EL (cell line): ENCODE measurements at places on chromosomes 2 and 18.

DNA sequence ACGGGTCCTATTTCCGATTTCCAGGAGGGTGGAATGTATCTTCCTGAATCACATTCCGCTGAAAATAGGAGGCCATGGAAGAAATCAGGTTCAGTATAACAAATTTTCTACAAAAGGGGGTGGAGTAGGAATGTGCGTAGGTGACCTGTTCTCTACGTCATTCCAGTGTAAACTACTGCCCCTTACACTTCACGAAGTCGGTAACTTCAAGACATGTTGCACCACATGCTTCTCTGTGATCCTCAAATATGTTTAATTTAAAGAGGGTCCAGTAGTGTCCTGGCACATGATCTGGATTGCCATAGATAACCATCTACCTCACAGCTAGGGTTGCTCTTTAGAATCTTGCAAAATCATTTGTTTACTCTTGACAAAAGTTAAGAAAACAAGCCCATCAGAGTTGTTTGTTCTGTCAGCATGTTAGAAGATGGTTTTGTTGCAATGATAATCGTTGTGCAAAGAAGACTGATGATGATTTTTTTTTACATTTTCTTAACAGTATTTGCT is 7.5 kb upstream of the CPS1 start:
- no peak for DNase-seq

GRCh38 chr18:23943903-23944624 is 70.5 kb upstream of the TTC39C start:
- peak; percentile 42 for DNase-seq

DNA sequence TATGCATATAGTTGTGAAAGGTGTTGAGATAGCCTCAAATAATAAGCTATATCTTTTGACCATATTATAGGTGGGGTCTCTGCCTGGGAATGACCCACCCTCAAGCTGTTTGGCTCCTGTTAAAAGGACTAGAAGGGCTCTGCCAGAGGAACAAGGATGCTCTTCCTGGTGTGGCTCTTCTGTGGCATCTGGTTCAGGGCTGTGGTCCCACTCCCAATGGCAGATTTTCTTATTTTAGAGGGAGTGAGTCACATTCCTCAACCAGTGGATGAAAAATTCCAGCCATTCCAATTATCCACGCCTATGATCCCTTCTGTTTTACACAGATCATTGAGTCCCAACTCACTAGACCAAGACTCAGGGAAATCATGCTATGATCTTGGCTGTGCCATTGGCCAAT is 119.9 kb downstream of the PARD3B start:
- DNase-seq: peak; percentile 91

DNA sequence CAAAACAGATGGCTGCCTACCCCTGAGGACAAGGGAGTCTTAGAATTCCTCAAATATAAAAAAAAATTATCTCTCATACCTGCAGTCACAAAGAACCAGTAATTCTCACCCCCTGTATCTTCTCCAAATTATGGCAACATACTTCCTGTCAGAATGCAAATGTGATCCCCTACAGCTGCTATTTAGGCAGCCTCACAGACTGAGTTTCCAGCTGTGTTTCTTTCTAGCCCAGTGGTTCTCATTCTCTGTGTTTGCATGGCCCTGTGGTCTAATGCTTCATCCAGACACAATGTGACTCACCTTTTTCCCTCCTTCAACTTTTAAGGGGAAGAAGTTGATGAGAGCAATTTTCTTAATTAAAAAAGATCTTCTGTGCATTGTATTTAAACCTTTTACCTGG is 726.3 kb downstream of the TSN start:
- DNase-seq: no peak

- DNase-seq: peak; percentile 62
Measured at GRCh38 chr2:217756375-217757107, 246.3 kb downstream of the TNS1 start.

DNA sequence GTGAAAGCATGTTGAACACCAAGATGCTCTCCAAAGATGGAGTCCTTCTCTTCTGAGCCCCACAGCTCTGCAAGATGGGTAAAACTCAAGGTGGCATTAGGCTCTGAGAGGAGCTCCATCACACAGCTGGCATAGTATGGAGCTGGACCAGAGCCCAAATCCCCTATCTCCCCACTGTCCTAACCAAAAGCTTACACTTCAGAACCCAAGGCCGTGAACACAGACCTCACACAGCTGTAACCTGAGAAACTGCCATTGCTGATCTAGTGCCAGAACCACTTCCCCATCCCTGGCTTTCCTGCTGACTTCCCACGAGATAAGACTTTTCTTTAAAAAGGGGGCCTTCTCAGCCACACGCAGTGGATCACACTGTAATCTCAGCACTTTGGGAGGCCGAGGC is 25.0 kb downstream of the TTC32 start:
- DNase-seq: no peak

DNA sequence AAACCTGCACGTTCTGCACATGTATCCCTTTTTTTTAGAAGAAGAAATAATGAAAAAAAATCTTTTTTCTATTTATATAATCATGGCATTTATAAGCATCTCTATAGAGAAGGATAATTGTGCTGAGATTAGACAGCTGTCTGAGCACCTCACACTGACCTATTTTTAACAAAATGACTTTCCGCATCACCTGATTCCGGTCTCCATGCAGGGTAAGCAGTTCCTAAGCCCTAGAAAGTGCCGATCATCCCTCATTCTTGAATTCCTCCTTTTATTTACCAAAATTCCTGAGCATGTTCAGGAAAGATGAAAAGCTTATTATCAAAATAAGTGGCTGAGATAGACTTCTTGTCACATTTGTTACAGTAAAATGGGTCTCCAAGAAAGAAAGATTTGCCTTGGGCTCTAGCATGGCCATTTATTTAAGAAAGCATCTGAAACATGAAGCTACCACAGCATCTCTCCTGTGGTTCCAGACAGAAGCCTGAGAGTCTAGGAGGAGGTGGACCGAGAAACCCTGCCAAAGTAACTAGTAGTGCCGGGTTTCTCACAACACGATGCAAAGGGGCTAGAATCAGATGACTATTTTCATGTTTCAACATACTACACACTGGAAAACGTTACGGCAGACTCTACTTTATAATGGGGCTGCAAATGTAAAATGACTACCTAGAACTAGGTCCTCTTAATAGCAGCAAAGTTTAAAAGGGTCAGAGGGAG is 670 bp downstream of the GKN1 start:
- no peak for DNase-seq

DNA sequence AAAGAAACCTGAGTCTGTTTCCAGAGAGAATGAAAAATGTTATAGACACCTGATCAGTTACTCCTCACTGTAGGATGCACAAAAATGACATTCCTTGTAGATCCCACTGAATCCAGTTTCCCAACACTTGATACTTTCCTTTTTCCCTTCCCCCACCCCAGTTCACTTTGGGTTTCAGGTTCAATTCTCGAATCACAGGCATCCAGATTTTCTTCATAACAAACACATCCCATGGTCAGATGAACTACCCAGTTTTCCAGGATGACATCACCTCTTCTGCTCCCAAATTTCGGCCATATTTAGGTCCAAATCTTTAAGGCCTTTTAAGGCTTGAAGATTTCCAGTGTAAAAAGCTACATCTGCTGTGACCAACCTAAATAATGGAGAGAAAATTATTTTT is 51.5 kb downstream of the UGP2 start:
- no peak for DNase-seq

GRCh38 chr2:240231838-240232244 is 91.4 kb upstream of the OTOS start:
- no peak for DNase-seq

DNA sequence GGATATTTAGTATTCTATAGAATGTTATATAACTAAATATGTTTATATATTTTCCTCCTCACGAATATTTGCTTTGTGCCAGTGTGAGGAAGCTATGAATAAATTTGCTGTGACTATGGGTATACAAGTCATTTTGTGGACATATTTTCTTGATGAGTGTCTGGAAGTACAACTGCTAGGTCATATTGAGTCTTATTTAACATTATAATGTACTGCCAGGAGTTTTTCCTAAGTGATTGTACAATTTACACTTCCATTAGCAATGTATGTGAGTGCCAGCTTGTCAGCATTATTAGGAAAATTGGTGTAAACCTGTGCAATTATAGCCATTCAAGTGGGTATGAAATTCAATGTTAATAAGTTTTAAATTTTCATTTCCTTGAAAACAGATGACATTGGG is 1328.9 kb upstream of the TMEFF2 start:
- no peak for DNase-seq

DNA sequence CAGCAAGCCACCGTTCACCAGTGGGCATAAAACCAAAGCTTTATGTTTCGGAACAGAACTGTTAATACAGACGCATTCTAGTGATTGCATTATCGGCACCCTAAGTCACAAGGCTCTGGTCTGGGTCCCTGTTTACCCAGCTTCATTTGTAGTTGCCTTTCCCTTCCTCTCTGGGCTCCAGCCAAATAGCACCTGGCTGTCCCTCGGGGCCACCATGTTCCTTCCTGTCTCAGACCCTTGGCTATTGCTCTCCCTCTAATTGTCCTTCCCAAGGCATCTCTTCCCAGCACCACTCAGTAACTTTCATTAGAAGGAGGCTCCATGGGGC is 75.3 kb downstream of the SDC1 start:
- DNase-seq: no peak

- no peak for DNase-seq
Measured at GRCh38 chr2:237567276-237568029, 1.1 kb downstream of the PRLH start.

DNA sequence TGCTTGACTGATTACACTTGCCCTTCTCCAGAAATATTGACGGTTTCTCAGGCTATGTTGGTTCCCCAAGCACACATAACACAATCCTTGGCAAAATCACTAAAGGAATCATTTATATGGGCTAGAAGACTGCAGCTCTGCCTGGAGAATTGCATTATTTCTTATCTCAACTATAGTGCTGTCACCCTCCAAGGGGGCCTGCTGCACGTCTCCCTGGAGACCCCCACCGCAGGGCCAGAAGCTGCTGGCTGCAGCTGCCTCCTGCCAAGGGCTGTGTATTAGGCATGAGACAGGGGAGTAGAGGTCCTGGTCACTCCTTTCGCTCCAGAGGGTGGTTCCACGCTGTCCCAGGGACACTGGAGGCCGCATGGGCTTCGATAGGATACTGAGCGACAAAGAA is 76.6 kb downstream of the LRRC30 start:
- no peak for DNase-seq

DNA sequence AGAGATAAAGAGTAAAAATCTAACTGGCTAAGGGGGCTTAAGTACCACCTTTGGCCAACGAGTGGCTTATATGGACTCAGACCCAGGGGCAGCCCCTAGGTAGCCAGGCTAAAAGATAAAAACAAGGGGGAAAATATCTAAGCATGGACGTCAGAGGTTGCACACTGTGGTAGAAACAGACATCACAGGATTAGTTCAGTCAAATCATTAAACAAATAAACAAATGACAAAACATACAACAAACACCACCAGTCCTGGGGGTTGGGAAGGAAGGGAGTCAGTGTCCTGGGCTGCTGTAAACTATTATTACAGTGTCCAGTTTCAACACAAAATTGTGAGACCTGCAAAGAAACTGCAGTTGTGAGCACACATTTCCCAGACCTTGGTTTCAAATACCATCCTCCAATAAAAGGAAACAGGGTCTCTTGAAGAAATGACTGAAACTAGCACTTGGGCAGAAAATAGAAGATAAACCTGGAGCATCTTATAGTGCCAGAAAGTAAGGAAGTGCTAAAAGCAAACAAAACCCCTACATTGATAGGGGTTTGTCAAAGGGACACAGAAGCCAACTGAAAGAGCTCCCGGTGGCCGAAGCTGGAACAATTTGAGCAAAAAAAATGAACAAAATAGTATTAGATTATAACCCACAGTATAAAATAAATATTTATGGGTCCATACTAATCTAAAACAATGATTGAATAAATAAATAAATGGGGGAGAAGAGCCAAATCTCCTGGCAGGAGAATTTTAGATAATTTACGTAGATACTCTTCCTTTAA is 154.8 kb upstream of the KLF7 start:
- no peak for DNase-seq

- peak; percentile 18 for DNase-seq
Measured at GRCh38 chr2:33073018-33073417, 126.3 kb downstream of the LTBP1 start.

DNA sequence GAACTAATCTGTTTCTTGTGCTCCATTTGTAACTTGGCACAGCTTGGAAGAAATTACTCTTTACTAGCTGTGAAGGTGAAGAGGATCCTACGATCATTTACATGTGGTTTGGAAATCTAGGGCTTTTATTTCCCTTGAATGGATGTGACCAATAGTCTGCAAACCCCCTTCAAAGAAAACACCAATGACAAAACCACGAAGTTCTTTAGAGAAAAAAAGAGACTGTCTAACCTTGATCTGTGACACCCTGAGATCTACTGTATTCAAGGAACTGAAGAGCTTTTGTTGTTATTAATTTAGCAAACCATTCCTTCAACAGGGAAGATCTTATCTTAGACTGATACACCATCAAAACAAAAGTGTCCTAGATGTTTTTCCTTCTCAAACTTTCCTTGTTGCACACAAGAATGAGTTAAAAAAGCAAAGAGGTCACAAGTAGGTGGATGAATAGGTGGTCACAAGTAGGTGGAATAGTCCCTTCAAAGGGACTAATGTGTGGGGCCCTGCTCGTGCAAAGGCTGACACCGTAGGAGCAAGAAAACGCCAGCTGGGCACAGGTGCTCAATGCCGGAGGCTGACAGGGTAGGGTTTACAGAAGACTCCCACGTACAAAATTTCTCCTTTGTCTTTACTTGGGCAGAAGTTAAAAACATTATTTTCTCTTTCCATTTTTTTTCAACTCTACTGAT is 95.6 kb upstream of the ITGB6 start:
- DNase-seq: no peak

DNA sequence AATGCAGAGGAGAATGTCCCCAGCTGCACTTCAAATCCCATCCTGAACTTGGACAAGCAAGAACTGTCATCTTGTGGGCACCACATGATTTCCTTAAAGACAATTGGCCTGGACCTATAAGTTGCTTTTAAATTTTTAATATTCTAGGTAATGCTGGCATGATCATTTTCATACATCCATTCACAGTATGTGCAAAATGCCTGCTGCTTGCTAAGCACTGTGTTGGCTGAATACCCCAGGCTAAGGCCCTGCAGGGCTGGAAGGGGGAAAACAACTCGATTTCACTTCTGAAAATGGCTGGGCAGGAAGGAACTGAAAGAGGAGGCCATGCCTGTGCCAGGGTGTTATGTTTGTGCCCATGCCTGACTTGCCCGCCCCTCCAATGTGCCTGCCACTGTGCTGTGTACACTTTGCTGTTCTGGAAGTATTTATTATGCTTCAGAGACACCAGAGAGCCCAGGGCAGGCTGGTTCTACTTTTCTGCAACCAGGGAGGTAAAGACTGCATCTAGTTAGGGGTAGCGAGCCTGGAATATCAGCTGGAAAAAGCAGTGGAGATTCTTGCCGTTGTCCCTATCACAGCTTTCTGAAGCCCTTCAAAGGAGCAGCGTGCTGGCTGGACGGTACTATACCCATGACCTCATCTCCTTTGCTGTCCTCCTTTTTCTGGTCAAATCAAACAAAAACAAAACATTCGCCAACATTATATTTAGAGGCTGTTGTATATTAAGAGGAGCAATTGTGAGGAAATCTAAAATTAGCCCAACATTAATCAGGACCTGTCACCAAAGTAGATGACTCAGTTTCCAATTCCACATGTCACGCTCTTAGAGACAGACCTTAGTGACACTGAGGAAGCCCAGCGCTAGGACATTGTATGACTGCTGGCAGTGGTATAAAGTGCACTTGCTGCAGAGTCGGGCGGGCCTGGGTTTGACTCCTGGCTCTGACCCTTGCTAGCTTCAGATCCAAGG is 158.1 kb downstream of the DDX1 start:
- DNase-seq: no peak

- DNase-seq: no peak
Measured at GRCh38 chr2:181614874-181615638, 41.8 kb downstream of the CERKL start.

- peak; percentile 2 for DNase-seq
Measured at GRCh38 chr18:41905786-41906527, 49.1 kb upstream of the PIK3C3 start.
